ENCODE measurements at places on chromosomes 12 and 14. TPM values are rescaled to one million over a fixed set of nuclear protein-coding genes. Genes with fewer than 3 reads are reported as not detected.

IL26 gene
- total RNA-seq: not detected

GYS2 gene
- 0.32 TPM for total RNA-seq

DNA sequence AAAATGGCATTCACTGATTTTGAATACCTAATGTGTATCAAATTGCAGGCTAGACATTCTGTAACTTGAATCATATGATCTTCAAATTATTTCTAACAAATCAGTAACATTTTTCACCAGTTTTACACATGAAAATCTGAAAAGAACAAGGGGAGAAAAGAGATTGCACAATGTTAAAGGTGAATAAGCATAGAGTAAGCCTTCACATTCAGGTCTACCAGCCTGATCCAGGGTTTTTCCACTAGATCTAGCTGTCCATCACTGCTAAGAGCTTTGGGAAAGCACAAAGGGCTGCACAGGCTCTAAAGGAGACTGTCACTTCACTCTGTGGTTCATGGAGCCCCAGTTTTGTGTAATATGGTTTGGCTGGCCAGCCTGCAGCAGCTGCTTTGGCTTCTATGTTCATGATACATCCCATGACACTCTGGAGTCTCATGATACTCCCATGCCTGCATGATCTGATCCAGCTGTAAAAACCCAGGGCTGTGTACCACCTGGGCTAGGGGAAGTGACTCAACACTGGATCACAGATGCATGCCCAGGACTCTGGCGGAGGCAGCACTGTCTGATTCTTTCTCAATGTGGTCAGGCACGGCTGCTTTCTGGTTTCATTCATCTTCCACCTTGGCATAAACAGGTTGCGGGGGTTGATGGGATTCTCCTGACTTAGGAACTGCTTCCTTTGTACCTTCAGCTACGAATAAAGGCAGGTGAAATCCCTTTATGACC lies 859.7 kb downstream of the GALC start:
- no peak for DNase-seq
- no peaks in the 10 kb centered on the region for H3K4me1 ChIP-seq
- H3K27me3 ChIP-seq: no peaks in the 10 kb centered on the region
- H3K36me3 ChIP-seq: no peaks in the 10 kb centered on the region
- no peak overlapping the region for H3K4me3 ChIP-seq

DNA sequence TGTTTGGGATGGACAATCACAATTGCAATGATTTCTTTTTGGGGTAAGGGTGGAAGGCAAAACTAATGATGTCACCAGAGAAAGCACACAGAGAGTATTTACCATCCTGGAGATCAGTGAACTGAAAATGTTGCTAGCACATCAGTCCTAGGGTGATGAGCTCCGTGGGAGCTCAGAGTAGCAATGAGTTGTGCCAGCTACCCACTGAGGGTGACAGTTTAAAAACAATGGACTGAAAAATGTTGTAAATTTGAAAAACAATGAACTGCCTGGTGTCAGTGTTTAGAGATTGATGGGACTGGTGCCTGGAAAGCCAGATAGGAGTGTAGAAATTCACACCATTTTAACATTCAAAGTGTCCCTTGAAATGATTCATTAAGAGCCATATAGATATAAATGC lies 198.5 kb downstream of the ATP23 start:
- DNase-seq: no peak
- H3K4me3 ChIP-seq: no peak overlapping the region
- H3K4me1 ChIP-seq: no peaks in the 10 kb centered on the region
- H3K27ac ChIP-seq: no peak overlapping the region
- H3K27me3 ChIP-seq: no peaks in the 10 kb centered on the region
- H3K36me3 ChIP-seq: no peaks in the 10 kb centered on the region

NGB gene
- not detected for total RNA-seq

DNA sequence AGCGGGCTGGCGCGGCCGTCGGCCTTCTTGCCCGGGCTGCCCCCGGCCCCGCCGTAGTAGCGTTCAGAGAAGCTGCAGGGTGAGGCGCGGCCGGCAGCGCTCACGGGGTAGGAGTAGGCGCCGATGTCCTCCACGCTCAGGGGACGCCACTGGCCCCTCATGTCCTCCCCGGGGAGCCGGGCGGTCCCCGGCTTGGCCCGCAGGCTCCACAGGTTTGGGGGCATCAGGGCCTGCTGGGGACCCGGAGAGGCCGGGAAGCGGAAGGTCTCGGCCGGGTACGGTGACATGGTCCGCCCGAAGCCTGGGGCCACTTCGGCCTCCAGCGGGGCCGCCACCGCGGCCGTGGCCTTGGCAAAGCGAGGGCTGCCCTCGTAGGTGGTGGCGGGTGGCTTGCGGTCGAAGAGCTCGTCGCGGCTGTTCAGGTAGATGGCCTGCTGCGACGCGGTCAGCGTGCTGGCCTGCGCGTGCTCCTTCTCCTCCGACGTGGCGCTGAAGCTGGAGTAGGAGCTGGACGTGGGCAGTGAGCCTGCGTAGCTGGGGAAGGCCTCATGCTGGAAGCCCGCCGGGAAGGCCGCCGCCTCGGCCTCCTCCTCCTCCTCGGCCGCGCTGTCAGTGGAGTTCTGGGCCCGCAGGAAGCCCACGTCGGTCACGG lies 48.7 kb downstream of the BEGAIN start:
- H3K4me1 ChIP-seq: peaks cover 8% of the 10 kb centered on the region
- H3K4me3 ChIP-seq: no peak overlapping the region
- no peaks in the 10 kb centered on the region for H3K27me3 ChIP-seq
- no peak overlapping the region for H3K27ac ChIP-seq
- no peaks in the 10 kb centered on the region for H3K36me3 ChIP-seq

DDIT3 gene
- total RNA-seq: 15.1 TPM

GRCh38 chr14:37237094-37237493 lies 39.4 kb downstream of the MIPOL1 start:
- no peaks in the 10 kb centered on the region for H3K4me1 ChIP-seq
- H3K27me3 ChIP-seq: no peaks in the 10 kb centered on the region
- no peak overlapping the region for H3K27ac ChIP-seq
- H3K36me3 ChIP-seq: no peaks in the 10 kb centered on the region
- no peak overlapping the region for H3K4me3 ChIP-seq
- DNase-seq: no peak

CAPZA3 gene
- total RNA-seq: 5.3 TPM

GRCh38 chr12:117762143-117762542 lies 206.6 kb downstream of the KSR2 start:
- no peak overlapping the region for H3K4me3 ChIP-seq
- no peaks in the 10 kb centered on the region for H3K36me3 ChIP-seq

DNA sequence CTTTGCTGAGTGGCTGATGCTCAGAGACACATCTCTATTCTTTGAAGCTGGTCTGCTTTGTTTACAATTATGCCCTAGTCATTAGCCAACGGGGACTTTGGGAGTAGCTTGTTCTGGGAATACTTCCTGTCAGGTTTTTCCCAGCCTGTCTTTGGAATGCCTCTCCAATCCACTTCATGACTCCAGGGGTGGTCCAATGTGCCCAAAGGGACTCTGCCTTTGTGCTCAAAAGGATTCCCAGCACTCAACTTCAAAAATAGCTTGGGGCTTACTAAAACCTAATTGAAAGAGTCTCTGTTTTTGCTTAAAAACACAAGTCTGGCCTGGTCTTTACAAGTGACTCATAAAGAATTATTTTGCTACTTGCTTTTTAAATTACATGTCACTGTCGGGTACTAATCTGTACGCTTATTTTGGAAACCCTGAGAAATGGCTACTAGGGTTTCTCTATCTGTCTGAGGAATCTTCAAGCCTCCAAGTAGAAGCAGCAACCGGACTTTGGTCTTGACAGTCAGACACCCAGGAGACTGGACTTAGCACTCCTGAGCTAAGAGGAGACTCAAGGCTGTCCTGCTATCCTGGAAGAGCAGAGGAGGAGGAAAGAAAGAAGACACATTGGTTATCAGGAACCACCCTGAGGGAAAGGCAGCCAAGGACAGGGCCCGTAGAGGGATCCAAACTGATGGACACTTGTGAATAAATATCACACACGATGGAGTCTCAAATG lies 20.7 kb downstream of the PHLDA1 start:
- H3K4me1 ChIP-seq: no peaks in the 10 kb centered on the region
- H3K36me3 ChIP-seq: no peaks in the 10 kb centered on the region
- H3K4me3 ChIP-seq: no peak overlapping the region
- DNase-seq: no peak
- no peak overlapping the region for H3K27ac ChIP-seq

MORN3 gene
- 3.6 TPM for total RNA-seq

GRCh38 chr14:79613625-79614024 lies 597.7 kb downstream of the DIO2 start:
- H3K27ac ChIP-seq: no peak overlapping the region
- no peaks in the 10 kb centered on the region for H3K4me1 ChIP-seq
- no peaks in the 10 kb centered on the region for H3K27me3 ChIP-seq
- no peak for DNase-seq
- no peak overlapping the region for H3K4me3 ChIP-seq

DNA sequence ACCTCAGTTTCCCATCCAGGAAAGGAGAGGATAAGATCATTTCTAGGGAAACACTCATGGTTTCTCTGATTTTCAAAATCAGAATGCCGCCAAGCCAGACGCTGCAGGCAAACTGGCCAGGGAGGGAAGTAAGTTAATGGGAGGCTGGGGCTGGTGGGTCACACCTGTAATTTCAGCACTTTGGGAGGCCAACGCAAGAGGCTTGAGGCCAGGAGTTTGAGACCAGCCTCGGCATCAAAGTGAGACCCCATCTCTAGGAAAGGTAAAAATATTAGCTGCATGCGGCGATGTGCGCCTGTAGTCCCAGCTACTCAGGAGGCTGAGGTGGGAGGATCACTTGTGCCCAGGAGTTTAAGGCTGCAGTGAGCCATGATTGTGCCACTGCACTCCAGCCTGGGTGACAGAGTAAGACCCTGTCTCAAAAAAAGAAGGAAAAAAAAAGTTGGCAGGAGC lies 587 bp downstream of the SELPLG start:
- H3K4me3 ChIP-seq: peak overlapping the region; percentile 11
- peak; percentile 21 for DNase-seq
- H3K36me3 ChIP-seq: no peaks in the 10 kb centered on the region
- H3K4me1 ChIP-seq: peaks cover 43% of the 10 kb centered on the region

SERPINA12 gene
- total RNA-seq: 250 TPM

GRCh38 chr14:37230551-37231194 lies 32.9 kb downstream of the MIPOL1 start:
- no peak overlapping the region for H3K27ac ChIP-seq
- no peaks in the 10 kb centered on the region for H3K27me3 ChIP-seq
- DNase-seq: no peak
- no peak overlapping the region for H3K4me3 ChIP-seq

GRCh38 chr12:7096979-7097378 lies 4.7 kb upstream of the C1R start:
- no peak overlapping the region for H3K4me3 ChIP-seq
- H3K36me3 ChIP-seq: peaks cover 22% of the 10 kb centered on the region
- no peaks in the 10 kb centered on the region for H3K27me3 ChIP-seq
- H3K4me1 ChIP-seq: peaks cover 23% of the 10 kb centered on the region
- peak; percentile 52 for DNase-seq

- no peaks in the 10 kb centered on the region for H3K36me3 ChIP-seq
- H3K27ac ChIP-seq: no peak overlapping the region
- H3K4me1 ChIP-seq: no peaks in the 10 kb centered on the region
- H3K4me3 ChIP-seq: no peak overlapping the region
- DNase-seq: no peak
- no peaks in the 10 kb centered on the region for H3K27me3 ChIP-seq
Observed at GRCh38 chr12:28698553-28698952, 450.5 kb upstream of the FAR2 start.

DNA sequence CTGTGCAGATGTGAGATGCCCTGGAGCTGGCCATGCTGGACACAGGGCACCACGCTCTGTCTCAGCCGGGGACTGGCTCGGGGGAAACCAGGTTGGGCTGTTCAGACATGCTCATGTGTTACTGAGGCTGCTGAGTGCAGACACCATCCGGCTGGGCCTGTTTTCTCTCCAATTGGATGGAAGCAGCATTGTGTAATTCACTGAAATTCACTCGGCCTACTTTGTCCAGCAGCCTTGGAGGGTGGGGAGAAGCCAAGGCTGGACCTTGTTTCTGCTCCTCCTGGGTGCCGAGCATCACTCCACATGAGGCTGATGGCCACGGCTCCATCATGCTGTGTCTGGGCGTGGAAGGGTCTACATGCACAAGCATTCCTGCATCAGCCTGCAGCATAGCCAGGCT lies 130.7 kb downstream of the SMOC1 start:
- no peak overlapping the region for H3K27ac ChIP-seq
- DNase-seq: no peak
- no peaks in the 10 kb centered on the region for H3K36me3 ChIP-seq
- H3K4me1 ChIP-seq: peaks cover 3% of the 10 kb centered on the region
- H3K27me3 ChIP-seq: no peaks in the 10 kb centered on the region

GRCh38 chr14:61296719-61297502 lies 15.8 kb upstream of the TMEM30B start:
- no peak for DNase-seq
- H3K4me3 ChIP-seq: no peak overlapping the region
- no peak overlapping the region for H3K27ac ChIP-seq
- H3K4me1 ChIP-seq: peaks cover 4% of the 10 kb centered on the region
- H3K36me3 ChIP-seq: no peaks in the 10 kb centered on the region

GLI1 gene
- total RNA-seq: 2.0 TPM

GRCh38 chr14:103533999-103534575 lies 5.1 kb downstream of the TRMT61A start:
- no peak overlapping the region for H3K4me3 ChIP-seq
- no peak overlapping the region for H3K27ac ChIP-seq
- DNase-seq: no peak
- peaks cover 41% of the 10 kb centered on the region for H3K36me3 ChIP-seq

- no peaks in the 10 kb centered on the region for H3K36me3 ChIP-seq
- no peak overlapping the region for H3K27ac ChIP-seq
- no peaks in the 10 kb centered on the region for H3K4me1 ChIP-seq
- no peaks in the 10 kb centered on the region for H3K27me3 ChIP-seq
- DNase-seq: no peak
Observed at GRCh38 chr12:23585782-23586163, 363.7 kb downstream of the SOX5 start.

GRCh38 chr14:104460791-104461651 lies 118.5 kb upstream of the C14orf180 start:
- peak; percentile 60 for DNase-seq
- no peaks in the 10 kb centered on the region for H3K36me3 ChIP-seq

C12orf56 gene
- total RNA-seq: 1.9 TPM

- H3K4me3 ChIP-seq: no peak overlapping the region
- no peaks in the 10 kb centered on the region for H3K27me3 ChIP-seq
- no peak for DNase-seq
- H3K36me3 ChIP-seq: peaks cover 9% of the 10 kb centered on the region
- peak overlapping the region; percentile 78 for H3K27ac ChIP-seq
Observed at GRCh38 chr14:75711105-75711795, 50.2 kb downstream of the TTLL5 start.

ARL1 gene
- 45.4 TPM for total RNA-seq

- H3K36me3 ChIP-seq: no peaks in the 10 kb centered on the region
- H3K27ac ChIP-seq: no peak overlapping the region
- no peak for DNase-seq
- H3K27me3 ChIP-seq: no peaks in the 10 kb centered on the region
- H3K4me3 ChIP-seq: no peak overlapping the region
- no peaks in the 10 kb centered on the region for H3K4me1 ChIP-seq
Observed at GRCh38 chr14:30443368-30444007, 115.5 kb upstream of the G2E3 start.
